Hematopoietic multipotent progenitor cell treated with erythropoietin and hydrocortisone succinate and interleukin-3 and kit ligand, for 6 days (in vitro differentiated cells): ENCODE measurements at places on chromosomes 1 and 21.

DNA sequence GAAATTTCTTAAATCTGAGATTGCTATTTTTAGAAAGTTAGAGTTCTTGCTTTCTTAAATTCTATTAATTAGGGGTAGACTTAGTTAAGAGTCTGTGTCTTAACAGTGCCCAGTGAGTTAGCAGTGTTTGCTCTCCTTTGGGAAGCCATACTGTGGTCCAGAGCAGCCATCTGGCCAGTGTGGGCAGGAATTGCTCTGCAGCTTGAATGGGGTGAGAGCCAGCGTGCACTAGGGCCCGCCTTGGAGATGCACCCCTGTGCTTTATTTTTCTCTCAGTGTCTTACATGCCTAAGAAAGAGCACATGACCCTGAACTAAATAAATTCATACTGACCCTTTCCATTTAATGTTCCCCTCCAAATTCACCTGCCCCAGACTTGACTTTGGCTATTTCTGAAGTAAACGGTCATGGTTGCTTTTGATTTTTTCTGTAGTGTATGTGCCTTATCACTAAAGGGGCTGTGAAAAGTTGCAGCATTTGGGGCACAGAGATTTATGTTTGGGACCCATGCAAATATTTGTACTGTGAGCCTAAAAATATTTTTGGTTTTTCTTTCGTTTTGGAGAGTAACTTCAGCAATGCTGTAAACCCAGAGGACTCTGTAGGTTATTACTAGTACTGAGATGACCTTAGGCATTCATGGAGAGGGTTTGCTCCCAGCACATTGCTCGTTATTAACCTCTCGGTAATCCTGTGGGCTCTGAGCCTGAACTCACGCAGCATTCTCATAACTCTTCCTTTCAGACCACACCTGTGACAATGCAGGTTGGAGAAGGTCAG, 21.3 kb upstream of the KCNQ4 start:
- DNase-seq = no peak

DNA sequence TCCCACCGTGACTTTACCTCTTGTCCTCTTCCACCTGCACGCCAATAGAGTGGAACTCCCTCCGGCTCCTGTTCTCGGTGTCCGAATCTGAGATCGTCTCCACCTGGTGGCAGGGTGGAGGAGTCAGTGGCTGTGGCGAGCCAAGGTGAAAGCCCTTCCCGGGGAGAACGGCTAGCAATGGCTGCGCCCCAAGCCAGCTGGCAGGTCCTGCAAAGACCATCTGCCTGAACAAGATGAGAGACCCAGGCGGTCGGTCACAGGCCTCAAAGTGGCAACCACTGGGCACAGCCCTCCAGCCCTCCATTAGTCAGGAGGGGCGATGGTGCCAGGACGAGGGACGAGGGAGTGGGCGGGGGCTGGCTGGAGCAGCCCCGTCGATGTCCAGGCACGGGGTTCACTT, 25.4 kb upstream of the SMIM12 start:
- no peak for DNase-seq

- peak; percentile 47 for DNase-seq
These were observed 546 bp downstream of the KIF21B start for GRCh38 chr1:201022820-201023516.

DNA sequence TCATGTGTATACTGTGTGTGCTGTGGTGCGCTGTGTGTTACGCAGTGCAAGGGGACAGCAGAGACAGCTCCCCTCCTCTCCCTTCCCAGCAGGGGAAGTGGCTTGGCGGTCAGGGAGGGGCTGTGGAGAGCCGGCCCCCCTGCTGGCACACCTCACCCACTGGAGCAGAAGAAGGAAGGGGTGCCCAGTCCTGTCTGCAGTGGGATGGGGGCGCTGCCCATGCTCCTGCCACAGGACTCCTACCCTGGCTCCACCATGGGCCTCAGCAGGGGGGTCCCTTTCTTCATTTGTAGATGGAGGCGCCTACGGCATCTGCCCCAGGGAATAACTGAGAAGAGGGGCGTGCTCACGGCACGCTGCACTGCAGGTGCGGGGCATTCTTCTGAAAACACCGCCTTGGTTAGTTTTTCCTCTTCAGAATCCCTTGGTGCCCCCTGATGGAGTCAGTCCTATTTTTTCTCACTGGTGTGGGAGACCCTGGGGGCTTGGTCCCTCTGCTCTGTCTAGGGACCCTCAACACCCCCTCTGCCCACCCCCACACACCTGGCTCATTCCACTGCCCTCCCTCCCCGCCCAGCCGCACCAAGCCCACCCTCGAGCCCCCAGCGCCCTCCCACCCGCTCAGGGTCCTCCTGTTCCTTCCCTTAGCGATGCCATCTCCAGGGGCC, 13.8 kb upstream of the LDLRAP1 start:
- no peak for DNase-seq

DNA sequence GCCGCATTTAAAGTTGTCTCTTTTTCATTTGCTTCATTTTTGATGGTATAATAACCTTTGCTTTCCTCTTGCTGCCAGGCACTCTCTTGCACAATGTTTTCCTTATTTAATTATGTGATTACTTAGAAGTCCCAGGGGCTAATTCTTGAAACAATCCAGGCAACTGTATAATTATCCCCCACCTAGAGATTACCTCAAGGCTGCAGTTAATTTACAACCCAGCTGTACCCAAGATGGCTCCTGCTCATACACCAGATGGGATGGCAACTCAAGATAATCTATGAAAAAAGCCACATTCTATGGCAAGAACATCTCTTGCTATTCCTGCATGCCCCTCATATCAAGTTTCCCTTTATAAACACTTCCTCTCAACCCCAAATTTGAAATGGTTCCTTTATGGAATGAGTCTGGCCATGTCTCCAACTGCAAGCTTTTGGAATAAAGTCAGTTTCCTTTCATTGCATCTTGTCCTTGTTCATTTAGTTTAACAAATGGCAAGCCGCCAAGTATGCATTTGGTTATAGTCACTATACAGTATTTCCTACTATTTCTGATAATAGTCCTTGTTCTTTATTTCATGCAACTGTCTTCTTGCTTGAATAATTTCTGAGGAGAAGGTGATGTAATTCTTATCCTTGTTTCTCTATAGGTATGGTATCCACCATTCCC, 1042.6 kb downstream of the PLA2G4A start:
- no peak for DNase-seq

DNA sequence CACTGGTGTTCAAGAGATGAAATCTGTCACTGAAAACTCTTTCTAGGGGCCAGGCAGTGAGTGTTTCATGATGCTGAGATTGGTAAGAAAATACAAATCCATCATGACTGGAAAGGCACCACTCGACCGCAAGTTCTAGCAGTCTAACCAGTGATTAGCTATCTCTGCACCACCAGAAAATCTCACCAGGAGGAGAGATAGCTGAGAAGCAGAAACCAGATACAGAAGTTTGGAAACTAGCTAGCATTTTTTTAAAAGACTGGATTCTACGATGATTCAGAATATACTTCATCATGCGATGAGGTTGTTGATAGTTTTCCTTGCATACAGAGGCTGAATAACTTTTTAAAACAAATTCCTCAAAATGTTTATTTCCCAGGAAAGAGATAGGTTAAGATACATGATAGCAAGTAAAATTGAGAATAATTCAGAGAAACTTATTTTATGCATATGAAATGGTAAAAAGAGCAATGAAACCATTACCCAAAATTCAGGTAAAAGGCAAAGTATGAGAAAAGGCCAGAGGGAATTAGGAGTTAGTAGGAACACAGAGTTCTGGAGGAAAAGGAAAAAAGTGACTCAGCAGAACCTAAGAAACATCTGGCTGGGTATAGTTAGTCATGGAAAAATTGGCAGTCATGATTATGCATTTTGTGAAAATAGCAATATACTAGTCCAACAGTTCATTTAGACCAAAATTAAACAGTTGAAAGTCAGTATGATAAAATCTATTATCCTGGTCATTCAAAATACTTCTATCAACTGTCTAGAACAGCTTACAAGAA, 3.3 kb upstream of the F3 start:
- peak; percentile 46 for DNase-seq
